Thoracic aorta (tissue), 2 donors: ENCODE measurements at places on chromosomes 7 and 10.

GRCh38 chr10:65827359-65827758, 1098.5 kb upstream of the LRRTM3 start:
- no peak for DNase-seq

- no peak for DNase-seq
Observed at GRCh38 chr10:95408148-95408960, 117.6 kb upstream of the PDLIM1 start.

- DNase-seq: no peak
Observed at GRCh38 chr10:114648368-114648767, 9.7 kb downstream of the ABLIM1 start.

- no peak for DNase-seq
Observed at GRCh38 chr10:130138479-130138866, 2.3 kb downstream of the GLRX3 start.

- no peak for DNase-seq
Observed at GRCh38 chr7:152956006-152956405, 196.5 kb downstream of the ACTR3B start.

- DNase-seq: no peak
Observed at GRCh38 chr7:135334830-135335543, 101.3 kb downstream of the STRA8 start.

GRCh38 chr10:53025172-53025711, 252.7 kb upstream of the MBL2 start:
- no peak for DNase-seq

GRCh38 chr7:38021892-38022291, 101.5 kb downstream of the EPDR1 start:
- no peak for DNase-seq

DNA sequence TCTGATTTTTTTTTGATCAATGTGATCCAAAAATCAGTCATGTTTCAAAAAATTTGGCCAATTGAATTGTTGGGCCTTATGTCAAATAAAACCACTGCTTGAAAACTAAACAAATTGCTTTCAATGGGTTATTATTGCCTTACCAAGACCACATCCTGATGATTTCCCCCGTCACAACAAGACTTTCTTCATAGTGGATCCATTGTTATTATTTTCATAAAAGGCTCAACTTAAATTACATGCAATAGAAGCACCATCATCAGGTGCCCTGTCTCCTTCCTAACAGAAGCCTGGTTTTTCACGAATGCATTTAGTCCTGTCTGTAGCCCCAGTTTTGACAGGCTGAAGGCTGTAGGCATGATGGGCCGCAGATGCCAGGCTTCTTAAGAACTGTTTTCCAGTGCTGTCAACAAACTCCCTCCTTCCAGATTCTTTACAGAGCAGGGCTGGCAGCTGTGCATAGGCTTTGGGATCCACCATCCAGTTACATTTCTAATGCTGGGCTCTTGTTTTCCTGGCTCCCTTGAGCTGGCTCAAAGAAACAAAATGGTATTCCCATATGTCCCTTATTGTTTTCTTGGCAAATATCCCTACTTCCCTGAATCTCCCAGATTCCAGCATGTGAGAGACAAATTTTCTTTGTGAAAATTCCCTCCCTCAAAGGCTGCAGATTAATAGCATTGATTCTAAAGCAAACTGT, 302.0 kb downstream of the TWIST1 start:
- no peak for DNase-seq

DNA sequence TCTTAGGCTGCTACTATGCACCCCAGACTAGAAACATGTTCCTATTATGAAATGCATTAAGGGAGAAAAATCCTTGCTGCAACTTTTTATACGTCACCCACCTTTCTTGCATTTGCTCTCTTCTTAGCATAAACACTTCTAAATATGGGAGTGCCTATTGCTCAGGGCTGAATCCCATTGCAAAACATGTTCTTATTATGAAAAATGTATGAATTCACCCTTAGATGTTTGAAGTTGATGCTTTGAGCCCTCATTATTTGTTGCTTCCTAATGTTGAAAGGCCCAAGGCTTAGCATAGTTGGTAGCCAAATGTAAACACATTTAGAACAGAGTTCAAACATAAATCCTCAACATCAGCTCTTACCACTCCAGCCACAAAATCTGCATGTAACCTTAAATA, 52.8 kb downstream of the BMPER start:
- DNase-seq: no peak

DNA sequence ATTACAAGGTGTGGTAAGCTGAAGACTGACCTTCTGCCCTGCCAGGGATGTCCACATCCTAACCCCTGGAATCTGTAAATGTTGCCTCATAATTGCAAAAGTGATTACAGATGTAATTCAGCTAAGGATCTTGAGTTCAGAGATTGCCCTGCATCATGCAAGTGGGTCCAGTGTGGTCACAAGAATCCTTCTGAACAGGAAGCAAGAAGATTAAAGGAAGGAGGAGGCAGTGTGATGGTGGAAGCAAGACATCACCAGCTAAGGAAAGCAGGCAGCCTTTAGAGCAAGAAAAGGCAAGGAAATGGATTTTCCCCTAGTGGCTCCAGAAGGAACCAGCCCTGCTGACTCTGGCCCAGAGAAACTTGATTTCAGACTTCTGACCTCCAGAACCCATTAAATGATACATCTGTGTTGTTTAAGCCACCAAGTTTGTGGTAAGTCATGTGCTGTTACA, 78.1 kb downstream of the USP6NL start:
- DNase-seq: no peak

DNA sequence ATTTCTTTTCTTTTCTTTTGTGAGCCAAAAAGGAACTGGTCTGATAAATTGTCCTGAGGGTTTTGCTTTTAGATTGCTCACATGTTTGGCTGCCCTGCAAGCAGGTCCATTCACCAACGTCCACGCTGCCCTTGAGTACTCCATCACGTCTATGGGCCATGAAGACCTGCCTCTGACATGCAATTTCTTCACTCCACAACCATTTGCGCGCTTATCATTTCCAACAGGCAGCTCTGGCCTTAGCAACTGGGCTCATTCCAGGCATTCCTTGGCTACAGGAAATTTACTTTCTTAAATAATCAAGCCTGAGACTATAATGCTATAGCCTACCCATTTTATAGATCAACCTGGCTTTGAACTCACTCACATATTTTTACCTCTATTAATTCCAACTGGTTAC, 408.3 kb upstream of the C7orf33 start:
- DNase-seq: no peak

GRCh38 chr7:155692317-155692716, 47.9 kb downstream of the RBM33 start:
- no peak for DNase-seq

DNA sequence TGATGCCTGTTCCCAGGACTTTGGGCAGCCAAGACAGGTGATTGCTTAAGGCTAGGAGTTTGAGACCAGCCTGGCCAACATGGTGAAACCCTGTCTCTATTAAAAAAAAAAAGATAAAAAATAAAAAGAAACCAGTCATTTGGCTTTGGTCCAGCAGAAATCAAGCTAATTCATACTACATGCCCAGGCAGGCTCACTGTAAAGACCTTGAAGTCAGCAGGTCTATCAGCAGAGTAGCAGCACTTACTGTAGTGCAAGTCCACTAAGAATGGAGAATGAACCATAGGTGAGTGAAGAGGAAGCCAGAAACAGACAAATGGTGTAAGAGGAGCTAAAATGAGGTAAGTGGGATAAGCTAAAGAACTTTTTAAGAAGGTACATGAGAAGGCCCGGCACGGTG, 24.7 kb downstream of the PSPH start:
- DNase-seq: no peak

DNA sequence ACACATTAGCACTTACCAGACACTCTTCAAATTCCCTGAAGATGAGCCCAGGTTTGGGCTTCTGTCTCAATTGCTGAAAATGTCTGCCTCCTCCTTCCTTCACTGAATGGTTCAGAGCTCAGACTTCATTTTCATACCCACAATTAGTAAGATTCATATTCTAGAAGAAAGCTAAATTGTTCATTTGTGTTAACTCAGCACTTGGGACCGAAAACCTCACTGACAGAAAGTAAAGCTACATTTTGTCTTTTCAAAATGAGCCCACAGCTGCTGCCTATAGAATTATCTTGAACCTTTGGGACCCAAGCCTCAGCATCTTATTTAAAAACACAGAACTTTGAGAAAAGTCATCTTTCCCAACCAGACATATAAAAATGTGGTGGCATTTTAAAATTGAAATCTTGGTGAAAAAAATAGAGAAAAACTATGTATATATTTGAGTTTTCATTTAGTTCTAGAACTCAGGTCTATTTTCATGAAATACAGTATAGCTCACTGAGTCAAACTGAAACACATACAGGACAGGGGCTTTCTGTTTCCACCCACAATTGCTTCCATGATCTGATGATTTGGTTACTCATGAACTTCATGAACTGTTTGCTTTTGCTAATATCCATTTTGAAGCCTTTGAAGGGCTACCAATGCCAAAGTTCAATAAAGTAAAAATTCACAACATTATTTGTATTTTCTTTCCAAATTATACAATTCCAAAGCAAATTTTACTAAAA, 119.1 kb upstream of the PFKP start:
- DNase-seq: no peak

GRCh38 chr7:30977896-30978564, 14.3 kb downstream of the GHRHR start:
- DNase-seq: no peak

DNA sequence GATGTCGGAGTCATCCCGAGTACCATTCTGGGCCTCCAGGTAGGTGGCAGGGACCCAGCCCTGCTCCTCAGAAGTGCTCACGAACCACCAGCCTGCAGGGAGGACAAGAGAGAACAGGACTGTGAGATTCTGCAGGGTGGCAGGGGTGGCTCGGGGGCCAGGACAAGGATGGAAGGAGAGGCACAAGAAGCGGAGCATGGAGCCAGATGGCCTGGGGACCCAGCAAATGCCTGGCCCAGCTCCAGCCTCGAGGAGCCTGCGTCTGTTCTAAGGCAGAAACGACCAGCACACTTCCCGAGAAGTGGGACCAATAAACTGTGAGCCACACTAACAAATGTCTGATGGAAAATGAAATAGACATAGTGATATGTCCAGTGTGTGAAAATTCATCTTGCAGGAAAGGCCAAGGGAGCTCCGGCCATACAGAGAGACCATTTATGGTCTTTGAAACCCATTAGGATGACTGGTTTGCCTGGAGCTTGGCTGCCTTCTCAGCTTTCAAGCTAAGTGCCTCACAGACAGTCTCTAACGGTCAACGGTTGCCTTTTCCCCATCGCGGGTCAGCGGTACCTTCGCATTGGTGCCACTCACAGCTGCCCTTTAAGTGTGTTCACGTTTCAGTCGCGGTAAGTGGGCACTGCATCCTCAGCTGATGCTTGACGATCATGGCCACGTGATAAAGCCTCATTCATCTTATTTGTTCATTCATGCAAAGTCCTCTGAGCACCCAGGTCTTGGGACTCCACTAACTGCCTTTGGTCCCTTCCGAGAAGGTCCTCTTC, 133.8 kb downstream of the NEURL1 start:
- no peak for DNase-seq

DNA sequence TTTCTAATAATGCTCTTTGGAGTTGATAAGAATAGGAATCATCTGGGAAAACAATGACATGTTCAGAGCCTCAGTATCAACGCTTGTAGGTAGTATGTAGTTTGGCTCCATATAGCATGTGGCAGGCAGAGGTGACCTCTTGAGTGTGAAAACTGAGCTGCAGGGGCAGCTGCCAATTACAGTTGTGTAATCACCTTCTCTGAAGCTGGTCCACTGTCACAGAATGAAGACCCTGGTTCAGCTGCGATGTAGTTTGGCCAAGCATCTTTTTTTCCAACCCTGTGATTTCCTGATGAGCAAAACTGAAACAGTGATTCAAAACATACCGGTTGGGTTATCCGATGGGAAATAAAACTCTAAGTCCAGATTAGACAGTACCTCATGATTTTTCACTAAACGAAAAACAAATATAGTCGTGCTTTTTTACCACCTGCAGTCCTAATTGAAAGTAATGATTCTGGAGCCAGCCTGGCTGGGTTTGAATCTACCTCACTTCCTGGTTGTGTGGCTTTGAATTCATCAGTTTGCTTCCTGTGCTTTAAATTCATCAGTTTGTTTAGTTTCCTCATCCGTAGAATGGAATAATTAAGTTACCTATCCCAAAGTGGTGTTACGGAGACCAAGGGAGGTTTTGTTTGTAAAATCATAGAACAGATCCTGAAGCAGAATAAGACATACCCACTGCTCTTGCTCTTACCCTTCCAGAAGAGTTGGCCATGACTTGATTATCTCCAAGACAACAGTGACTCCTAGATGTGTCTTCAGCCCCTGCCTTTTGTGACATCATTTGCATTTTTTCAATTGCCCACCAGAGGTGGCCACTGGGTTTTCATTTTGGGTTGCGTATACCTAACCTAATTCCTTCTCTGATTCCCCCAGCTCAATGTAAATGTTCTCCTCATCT, 87.4 kb downstream of the CELF2 start:
- no peak for DNase-seq

DNA sequence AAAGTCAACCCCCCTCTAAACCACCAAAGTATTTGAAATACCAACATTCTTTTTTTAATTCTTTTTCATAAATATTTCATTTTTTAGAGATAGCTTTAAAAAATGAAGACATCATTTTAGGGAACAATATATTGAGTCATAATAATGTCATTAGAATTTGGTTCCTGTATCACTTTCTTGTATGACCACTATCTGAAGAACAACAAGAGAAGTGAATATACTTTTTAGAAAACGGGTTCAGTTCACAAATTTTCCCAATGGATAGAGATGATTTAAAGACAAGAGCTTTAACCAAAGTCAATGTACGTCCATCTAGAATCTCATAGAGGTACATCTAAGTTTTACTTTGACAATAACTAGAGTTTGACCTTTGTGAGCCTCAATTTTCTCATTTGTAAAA, 48.2 kb downstream of the CUBN start:
- no peak for DNase-seq

DNA sequence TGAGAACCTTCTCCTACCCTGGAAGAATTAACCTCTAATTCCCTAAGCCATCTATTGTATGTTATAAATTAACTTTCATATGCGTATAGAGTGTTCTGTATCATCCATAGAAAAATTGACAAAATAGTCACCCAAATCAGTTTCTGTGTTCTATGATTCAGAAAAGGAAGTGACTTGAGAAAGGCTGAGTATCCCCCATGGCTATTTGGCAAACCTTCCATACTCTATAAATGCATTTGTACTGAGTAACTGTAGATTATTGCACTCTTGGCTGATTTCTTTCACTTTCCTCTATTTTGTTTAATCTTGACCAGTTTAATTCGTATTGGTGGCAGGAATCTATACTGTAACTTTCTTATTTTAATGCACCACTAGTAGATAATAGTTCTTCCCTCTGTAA, 182.2 kb downstream of the HTR7 start:
- DNase-seq: no peak

DNA sequence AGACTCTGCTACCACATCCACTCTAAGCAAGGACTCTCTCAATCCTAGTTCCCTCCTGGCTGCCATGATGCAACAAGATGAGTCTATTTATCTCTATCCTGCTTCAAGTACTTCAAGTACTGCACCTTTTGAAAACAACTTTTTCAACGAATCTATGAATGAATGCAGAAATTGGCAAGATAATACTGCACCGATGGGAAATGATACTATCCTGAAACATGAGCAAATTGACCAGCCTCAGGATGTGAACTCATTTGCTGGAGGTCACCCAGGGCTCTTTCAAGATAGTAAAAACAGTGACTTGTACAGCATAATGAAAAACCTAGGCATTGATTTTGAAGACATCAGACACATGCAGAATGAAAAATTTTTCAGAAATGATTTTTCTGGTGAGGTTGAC, 40.7 kb downstream of the AHR start:
- no peak for DNase-seq

- no peak for DNase-seq
Observed at GRCh38 chr10:57420881-57421280, 846.8 kb downstream of the IPMK start.

GRCh38 chr10:122786269-122786668, 59.4 kb downstream of the CUZD1 start:
- DNase-seq: no peak

GRCh38 chr10:3048119-3049019, 19.0 kb upstream of the PFKP start:
- no peak for DNase-seq
